ENCODE measurements at places on chromosomes 4 and X.

DNA sequence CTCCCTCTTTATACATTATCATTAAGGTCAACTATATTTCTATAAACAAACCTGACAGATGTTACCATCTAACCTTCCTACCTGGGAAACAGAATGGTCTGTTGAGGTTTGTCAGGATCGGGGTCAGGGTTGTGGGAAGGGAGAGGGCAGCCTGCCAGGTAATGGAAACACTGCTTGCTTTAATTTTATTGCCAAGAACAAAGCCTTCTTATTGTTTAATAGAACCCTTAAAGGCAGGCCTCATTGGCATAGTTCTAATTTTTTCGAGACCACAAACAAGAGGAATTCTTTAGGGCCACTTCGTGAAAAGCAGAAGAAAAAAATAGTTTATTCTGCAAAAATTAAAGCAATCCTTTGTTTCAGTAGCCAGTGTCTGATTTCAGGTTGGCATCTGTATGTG, 113.2 kb downstream of the MID1 start:
- DNase-seq = no peak

- no peak for DNase-seq
Measured at GRCh38 chr4:72858328-72858727, 211.2 kb downstream of the COX18 start.

DNA sequence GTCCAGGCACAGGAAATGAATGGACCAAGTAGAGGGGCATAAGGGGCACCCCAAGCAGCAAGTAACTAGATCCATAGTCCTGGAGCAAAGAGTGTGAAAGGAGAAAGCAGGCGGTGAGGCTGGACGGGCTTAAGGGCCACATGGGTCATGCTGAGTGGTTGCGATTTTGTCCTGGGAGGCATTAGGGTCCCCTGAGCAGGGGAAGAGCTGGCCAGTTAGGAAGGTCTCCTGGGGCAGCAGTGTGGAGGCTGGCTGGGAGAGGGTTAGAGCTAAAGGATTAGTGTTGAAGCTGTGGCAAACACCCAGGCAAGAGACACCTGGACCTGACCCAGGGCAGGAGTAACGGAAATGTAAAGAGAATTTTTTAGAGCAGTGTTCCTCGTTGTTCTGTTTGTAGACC, 26.5 kb downstream of the MYOZ2 start:
- no peak for DNase-seq

- no peak for DNase-seq
Measured at GRCh38 chrX:133922390-133922771, 63.0 kb downstream of the GPC3 start.

DNA sequence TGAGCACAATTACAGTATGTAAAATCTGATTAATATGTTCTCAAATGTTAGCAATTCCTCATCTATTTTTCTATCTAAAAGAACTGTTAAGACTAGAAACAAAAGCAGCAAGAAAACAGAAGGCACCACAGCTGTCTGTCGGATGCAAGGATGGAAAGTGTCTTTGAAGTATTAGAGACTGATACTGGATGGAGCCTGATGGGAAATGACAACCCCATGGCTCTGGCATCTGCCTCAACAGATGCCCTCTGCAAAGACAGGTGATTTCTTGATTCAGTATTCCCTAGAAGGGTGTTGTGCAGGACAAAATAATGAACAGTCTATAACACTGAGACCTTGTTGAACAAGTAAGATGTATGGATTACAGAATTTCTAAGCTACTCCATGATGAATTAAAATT, 19.7 kb downstream of the LRCH2 start:
- DNase-seq = no peak

DNA sequence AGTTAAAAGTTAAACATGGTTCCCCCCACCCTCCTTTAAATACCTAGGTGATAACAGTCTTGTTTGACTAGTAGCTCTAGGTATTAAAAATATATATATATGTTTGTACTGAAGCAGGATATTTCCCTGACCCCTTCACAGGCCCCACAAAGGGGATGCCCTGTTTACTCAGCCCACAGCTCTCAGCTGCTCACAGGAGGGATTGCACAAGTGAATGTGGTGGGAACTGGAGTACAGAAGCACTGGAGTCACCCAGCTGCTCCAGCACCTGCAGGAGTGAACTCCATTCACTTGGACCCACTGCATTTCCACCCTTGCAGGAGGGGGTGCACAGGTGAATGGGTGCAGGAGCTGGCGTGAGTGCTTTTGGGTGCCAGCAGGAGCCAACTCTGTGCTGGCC, 99.3 kb upstream of the TLR3 start:
- no peak for DNase-seq

DNA sequence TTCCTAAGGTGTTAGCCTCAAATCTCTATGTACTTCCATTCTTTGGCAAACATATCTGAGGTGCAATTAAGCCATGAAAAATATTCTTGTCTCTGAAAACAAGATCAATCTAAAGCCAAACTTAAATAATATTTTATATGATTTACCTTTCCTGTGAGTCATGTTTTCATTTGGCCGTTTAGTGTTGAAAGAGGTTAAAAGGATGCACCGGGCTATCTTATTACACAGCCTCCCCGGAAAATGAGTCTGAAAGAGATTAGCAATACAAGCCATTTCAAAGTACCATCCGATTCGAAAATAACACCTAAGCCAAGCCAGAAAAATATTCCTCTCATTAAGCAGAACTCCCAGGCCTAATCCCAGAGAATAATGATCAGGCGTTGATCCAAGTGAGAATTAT, 161.5 kb upstream of the EPHA5 start:
- no peak for DNase-seq

DNA sequence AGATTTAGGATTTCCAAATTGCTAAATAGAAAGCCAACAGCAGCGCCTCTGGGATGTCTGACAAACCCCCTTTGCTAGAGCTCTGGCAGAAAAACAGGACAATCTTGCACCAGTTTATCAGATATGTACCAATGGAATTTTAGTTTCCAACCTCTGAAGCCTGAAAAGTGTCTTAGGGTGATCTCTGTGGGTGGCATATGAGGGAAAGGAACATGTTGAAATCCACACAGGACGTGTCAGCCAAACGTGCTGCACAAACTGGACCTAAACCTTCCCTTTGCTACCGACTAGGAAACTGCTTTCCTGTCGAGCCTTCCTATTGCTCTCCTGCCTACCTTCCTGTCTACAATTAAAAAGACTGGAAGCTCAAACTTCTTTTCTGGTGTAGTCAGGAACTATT, 53.5 kb downstream of the REELD1 start:
- DNase-seq = no peak

DNA sequence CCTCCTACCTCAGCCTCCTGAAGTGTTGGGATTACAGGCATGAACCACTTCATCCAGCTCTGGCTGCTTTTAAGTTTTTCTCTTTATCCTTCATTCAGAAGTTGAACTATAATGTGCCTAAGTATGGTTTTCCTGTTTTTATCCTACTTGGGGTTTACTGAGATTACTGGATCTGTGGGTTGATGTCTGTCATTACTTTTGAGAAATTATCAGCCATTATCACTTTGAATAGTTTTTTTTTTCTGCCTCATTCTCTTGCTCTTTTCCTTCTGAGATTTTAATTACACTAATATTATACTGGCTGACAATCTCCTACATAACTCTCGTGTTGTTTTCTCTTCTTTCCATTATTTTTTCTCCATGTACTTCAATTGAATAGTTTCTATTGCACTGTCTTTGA, 47.6 kb upstream of the MORC4 start:
- no peak for DNase-seq

DNA sequence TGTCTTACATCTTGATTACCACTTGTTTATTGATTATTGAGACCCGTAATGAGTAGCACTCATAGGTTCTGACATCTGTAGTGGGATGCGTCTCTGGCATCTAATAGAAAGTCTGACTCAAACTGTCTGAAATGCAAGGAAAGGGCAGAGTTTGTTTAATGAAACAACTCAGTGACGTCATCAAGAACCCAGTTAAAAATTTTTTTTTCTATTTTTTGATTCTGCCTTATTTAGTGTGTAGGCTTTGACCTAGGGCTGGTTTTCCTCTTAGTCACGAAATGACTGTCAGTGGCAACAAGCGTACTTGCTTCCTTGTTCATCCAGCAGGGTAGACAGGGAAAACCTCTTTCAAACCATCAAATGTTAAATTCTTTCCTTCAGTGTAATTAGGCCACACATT, 3.1 kb upstream of the CDKL5 start:
- no peak for DNase-seq

DNA sequence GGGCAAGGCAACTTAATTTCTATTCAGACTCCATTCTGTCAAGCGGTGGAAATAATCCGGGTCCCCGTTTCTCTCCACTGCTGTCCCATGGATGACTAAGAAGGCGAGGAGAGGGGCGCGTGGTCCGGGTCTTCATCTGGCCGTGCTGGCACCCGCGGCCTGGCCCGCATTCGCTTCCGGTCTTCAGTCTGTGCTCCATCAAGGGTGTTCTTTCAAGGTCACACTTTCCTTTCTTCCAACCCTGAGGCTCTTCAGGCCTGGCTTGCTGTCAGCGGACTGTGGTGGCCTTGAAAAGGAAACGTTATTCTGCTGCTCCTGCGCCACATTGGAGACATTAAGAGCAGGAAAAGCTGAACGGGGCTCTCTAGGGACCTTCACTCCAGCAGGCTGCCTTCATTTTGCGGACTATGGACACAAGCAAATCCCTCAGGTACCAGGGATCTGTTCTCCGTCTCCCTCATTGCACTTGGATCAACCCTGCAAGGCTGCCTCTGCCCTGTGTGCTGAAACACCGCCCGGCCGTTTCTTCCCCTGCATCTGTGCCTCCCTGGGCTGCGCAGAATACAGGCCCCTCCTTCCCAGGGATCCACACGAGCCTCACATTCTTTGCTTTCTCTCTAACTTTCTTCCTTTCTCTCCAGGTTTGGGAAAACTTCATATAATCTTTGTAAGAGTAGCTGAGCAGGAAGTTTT, 5.7 kb upstream of the SLC25A4 start:
- DNase-seq = no peak

DNA sequence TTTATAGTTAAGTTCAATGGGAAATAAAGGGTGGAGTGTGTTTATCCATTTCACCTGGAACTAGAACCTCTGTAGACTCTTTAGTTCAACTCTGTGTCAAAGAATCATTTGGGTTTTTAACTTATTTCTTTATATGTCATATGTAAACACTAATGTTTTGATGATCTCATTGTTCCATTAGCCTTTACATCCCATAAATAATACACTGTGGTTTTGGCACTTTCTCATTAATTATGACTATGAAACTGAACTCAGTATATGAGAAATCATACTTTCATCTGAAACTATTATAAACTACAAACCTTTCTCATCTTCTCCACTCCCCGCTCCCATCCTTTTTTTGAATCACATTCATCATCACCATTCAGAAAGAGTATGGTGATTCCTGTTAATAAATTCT, 31.0 kb downstream of the F8 start:
- no peak for DNase-seq

GRCh38 chr4:7638984-7639789, 204.5 kb upstream of the PSAPL1 start:
- no peak for DNase-seq
